Heart right ventricle (tissue), 16 donors: ENCODE measurements at places on chromosomes 7 and 10. TPM values are rescaled to one million over a fixed set of nuclear protein-coding genes. Genes with fewer than 3 reads are reported as not detected.

CRHR2 gene
- 0.08 TPM for total RNA-seq

LIPJ gene
- total RNA-seq = not detected

TLX1 gene
- total RNA-seq = 0.74 TPM

PUS7 gene
- 5.0 TPM for total RNA-seq

ST7 gene
- 40.2 TPM for total RNA-seq

LRIT1 gene
- not detected for total RNA-seq

CHN2 gene
- 5.9 TPM for total RNA-seq

SLC26A4 gene
- 1.1 TPM for total RNA-seq

CYP2C18 gene
- total RNA-seq = not detected

FGFBP3 gene
- 0.33 TPM for total RNA-seq

- no peaks in the 10 kb centered on the region for H3K36me3 ChIP-seq
- no peaks in the 10 kb centered on the region for H3K4me1 ChIP-seq
- H3K4me3 ChIP-seq = no peak overlapping the region
- no peak for DNase-seq
These were observed 308.0 kb downstream of the EXOC4 start for GRCh38 chr7:133560900-133561299.

GRCh38 chr7:68936471-68937035, 661.7 kb upstream of the AUTS2 start:
- H3K36me3 ChIP-seq = no peaks in the 10 kb centered on the region
- DNase-seq = no peak
- no peak overlapping the region for H3K4me3 ChIP-seq

- no peak overlapping the region for H3K4me3 ChIP-seq
- no peaks in the 10 kb centered on the region for H3K4me1 ChIP-seq
- H3K27ac ChIP-seq = no peak overlapping the region
- no peaks in the 10 kb centered on the region for H3K36me3 ChIP-seq
- no peaks in the 10 kb centered on the region for H3K27me3 ChIP-seq
These were observed 62.4 kb upstream of the PDK4 start for GRCh38 chr7:95658676-95659075.

DNA sequence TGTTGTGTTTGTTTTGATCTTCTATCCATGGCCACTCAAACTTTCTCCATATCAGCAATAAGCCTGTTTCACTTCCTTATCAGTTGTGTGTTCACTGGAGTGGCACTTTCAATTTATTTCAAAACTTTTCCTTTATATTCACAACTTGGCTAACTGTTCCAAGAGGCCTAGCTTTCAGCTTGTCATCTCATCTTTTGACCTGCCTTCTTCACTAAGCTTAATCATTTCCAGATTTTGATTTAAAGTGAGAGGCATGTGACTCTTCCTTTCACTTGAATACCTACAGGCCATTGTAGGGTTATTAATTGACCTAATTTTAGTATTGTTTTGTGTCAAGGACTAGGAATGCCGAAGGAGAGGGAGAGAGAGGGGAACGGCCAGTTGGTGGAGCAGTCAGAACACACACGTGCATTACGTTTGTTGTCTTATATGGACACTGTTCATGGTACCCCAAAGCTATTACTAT, 5.5 kb upstream of the GNAT3 start:
- H3K4me1 ChIP-seq = peaks cover 20% of the 10 kb centered on the region
- H3K27me3 ChIP-seq = no peaks in the 10 kb centered on the region
- peak overlapping the region; percentile 45 for H3K27ac ChIP-seq
- no peaks in the 10 kb centered on the region for H3K36me3 ChIP-seq
- DNase-seq = no peak

DNA sequence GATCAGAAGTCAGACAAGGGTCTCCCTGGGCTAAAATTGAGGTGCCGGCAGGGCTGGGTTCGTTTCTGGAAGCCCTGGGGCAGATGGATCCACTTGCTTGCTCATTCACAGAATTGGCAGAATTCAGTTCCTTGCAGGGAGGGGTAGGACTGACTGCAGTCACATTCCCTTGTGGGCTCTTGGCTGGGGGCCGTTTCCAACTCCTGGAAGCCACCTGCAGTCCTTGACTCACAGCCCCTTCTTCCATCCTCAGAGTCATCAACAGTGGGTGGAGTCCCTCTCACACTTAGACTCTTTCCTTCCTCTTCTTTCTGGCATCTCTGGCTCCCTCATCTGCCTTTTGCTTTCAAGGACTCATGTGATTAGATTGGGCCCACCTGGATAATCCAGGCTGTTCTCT, 54.6 kb upstream of the NANOS1 start:
- DNase-seq = no peak
- no peak overlapping the region for H3K27ac ChIP-seq
- H3K4me3 ChIP-seq = no peak overlapping the region
- no peaks in the 10 kb centered on the region for H3K36me3 ChIP-seq

- H3K4me3 ChIP-seq = no peak overlapping the region
- no peak for DNase-seq
- H3K4me1 ChIP-seq = peaks cover 24% of the 10 kb centered on the region
- H3K36me3 ChIP-seq = no peaks in the 10 kb centered on the region
- H3K27ac ChIP-seq = no peak overlapping the region
These were observed 139.9 kb upstream of the AKR1E2 start for GRCh38 chr10:4685904-4686643.

DNA sequence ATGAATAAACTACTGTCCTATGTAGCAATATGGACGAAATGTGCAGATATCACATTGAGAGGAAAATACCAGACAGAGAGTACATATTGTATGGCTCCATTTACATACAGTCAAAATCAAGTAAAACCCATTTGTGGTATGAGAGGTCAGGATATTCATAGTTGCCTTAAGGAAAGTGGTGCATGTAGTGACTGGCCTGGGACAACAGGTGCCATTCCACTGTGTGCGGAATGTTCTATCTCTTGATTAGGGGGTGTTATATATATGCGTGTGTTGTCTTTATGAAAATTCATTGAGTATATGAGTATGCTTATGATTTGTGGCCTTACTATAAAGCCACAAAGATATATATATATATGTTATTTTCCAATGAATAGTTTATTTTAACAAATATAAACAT, 964.0 kb downstream of the SORCS3 start:
- H3K4me3 ChIP-seq = no peak overlapping the region
- no peaks in the 10 kb centered on the region for H3K27me3 ChIP-seq
- no peaks in the 10 kb centered on the region for H3K4me1 ChIP-seq
- no peak overlapping the region for H3K27ac ChIP-seq

DNA sequence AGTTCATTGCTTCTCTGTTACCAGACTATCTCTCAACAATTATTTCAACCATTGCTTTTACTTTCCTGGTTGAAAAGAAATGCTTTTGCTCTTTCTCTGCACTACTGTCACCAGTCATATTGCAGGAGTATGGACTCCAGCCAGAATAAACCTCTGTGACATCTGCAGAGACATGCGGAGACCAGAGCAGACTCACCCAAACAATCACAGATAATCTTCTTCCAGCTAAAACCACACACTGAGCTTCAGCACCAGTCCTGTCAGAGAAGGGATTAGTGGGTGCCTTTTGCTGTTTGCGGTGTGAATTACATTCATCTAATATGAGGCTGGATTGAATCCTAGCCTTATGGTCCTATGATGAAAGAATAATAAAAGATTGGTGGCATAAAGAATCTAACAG, 258.6 kb downstream of the CNTNAP2 start:
- H3K4me1 ChIP-seq = no peaks in the 10 kb centered on the region
- no peaks in the 10 kb centered on the region for H3K36me3 ChIP-seq
- no peak for DNase-seq
- no peak overlapping the region for H3K4me3 ChIP-seq
- no peak overlapping the region for H3K27ac ChIP-seq
- no peaks in the 10 kb centered on the region for H3K27me3 ChIP-seq

- H3K36me3 ChIP-seq = no peaks in the 10 kb centered on the region
- no peak for DNase-seq
- H3K27me3 ChIP-seq = no peaks in the 10 kb centered on the region
- H3K4me1 ChIP-seq = no peaks in the 10 kb centered on the region
- no peak overlapping the region for H3K4me3 ChIP-seq
These were observed 408.6 kb upstream of the PRKCQ start for GRCh38 chr10:6988654-6989053.

DNA sequence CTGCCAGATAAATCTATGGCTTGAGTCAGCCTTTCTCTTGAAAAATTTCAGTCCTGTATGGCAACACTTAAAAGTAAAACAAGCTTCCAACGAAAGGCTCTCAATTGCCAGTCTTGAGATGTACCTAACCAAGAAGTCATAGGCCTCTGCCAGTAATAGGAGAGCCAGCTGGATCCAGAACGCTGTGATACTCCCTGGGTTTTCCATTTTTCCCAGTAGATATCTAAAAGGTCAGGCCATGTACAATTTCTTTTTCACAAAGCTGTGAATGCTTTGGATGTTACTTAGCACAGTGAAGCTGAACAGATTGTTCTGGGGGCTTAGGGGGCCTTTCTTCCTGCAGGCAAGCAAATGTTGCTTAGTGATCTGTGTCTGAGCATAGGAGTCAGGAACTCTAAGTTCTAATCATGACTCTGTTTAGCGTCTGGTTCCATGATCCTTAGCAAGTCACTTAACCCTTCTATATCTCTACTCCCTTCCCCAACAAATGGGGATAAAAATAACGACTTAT, 86.5 kb downstream of the ARMH3 start:
- H3K4me3 ChIP-seq = no peak overlapping the region
- peak overlapping the region; percentile 63 for H3K27ac ChIP-seq
- DNase-seq = no peak
- peaks cover 46% of the 10 kb centered on the region for H3K4me1 ChIP-seq
- H3K36me3 ChIP-seq = peaks cover 24% of the 10 kb centered on the region

- no peaks in the 10 kb centered on the region for H3K27me3 ChIP-seq
- H3K4me3 ChIP-seq = no peak overlapping the region
- peaks cover 21% of the 10 kb centered on the region for H3K4me1 ChIP-seq
- no peak overlapping the region for H3K27ac ChIP-seq
These were observed 92.7 kb downstream of the PIP4K2A start for GRCh38 chr10:22621726-22622125.

GRCh38 chr10:75038335-75038734, 73.1 kb upstream of the SAMD8 start:
- no peak overlapping the region for H3K27ac ChIP-seq
- no peak overlapping the region for H3K4me3 ChIP-seq
- peaks cover 12% of the 10 kb centered on the region for H3K4me1 ChIP-seq
- peak; percentile 52 for DNase-seq

DNA sequence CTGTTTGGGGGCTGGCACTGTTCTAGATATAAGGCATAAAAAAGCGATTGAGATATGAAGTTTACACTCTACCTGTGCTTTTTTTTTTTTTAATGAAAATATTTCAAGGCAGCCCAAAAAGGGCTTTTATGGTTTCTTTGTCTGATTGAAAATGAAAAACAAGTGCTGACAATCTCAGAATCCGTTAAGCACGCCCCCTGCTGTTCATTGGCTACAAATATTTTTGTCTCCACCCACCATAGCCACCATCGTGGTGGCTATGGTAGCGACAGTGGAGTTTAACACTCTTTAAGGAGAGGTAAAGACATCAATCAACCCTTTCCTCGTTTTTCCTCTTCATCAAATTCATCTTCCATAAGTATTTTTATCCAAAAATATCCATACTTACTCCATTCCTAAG, 94.2 kb downstream of the CD36 start:
- DNase-seq = no peak
- no peaks in the 10 kb centered on the region for H3K36me3 ChIP-seq
- no peak overlapping the region for H3K4me3 ChIP-seq

DNA sequence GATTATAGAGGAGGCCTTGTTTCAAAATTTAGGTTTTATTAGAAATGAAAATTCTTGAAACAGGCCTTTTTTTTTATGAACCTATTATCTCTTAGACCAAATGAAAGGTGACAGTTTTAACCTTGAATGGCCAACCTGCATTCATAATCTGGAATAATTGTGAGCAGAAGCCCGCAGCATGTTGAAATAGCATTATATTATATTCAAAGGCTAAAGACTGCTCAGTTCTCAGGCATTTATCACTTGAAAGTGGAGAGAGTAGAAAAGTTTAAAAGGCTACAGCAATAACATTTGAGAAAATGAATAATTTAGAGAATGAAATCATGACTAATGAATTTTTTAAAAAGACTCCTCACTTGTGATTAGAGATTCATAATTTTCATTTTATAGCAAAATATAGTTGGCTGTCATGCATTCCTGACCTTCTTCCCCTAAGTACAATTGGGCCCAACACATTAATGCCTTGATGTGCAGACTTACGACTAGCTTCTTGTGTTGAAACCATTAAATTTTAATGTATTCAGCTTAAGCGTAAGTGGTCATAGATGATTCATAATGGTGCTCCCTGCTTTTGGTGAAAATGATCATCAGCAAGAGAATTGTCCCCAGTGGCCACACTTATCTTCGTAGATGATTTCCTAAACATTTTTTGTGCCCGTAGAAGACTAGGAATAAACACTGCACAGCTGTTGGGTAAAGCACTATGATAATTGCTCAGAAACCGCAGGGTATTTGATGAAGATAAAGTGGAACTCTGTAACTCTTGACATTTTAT, 346.6 kb upstream of the BMPER start:
- H3K4me3 ChIP-seq = no peak overlapping the region
- H3K27me3 ChIP-seq = no peaks in the 10 kb centered on the region
- no peak for DNase-seq
- no peaks in the 10 kb centered on the region for H3K36me3 ChIP-seq

GRCh38 chr10:132776186-132776585, 9.8 kb downstream of the NKX6-2 start:
- H3K4me1 ChIP-seq = no peaks in the 10 kb centered on the region
- H3K27me3 ChIP-seq = no peaks in the 10 kb centered on the region
- no peak overlapping the region for H3K27ac ChIP-seq
- H3K4me3 ChIP-seq = no peak overlapping the region
- no peak for DNase-seq
- peaks cover 33% of the 10 kb centered on the region for H3K36me3 ChIP-seq

DNA sequence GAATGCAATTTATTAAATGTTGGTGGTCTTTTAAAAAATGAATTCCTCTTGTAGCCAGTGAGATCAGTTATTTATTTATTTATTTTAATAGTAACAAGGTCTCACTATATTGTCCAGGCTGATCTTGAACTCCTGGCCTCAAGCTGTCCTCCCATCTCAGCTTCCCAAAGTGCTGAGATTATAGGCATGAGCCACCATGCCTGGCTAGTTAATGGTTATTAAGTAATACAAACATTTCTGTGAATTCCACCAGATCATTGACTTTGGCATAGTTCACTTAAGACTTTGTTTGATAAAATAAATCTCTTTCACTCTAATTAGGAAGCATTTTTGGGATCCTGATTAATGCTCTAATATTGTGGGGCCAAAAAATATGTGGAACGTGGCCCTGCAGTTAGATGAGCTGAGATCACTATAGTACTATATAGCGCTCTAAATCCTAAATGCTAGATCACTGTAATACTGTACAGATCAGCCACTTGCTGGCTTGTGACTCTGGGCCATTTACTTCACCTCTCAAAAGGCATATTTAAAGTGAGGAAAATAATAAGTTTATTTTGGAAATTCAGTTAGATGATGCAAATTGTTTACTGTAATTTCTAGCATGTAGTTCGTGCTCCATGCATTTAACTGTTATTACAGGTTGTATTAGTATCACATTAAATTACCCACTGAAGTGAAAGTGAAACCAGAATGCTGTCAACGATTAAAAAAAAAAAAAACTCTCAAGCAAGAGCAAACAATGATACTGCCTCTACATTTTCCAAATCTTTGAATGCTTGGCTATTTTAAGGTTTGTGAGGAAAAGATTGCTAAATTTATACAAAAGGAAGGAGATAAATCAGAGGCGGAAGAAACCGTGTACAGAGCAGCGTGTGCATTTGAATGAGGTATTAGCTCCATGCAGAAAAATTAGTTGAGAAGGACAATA, 15.9 kb upstream of the FAS start:
- H3K4me1 ChIP-seq = peaks cover 46% of the 10 kb centered on the region
- no peaks in the 10 kb centered on the region for H3K36me3 ChIP-seq
- peak overlapping the region; percentile 52 for H3K4me3 ChIP-seq
- H3K27me3 ChIP-seq = no peaks in the 10 kb centered on the region
- peak overlapping the region; percentile 67 for H3K27ac ChIP-seq

- H3K4me1 ChIP-seq = peaks cover 9% of the 10 kb centered on the region
- no peaks in the 10 kb centered on the region for H3K27me3 ChIP-seq
- no peaks in the 10 kb centered on the region for H3K36me3 ChIP-seq
- no peak overlapping the region for H3K4me3 ChIP-seq
- no peak for DNase-seq
- no peak overlapping the region for H3K27ac ChIP-seq
These were observed 147.8 kb downstream of the ADAM12 start for GRCh38 chr10:126240483-126240882.
